ENCODE measurements at places on chromosomes 1 and 21.

- DNase-seq: no peak
These were observed 50.3 kb downstream of the ARHGEF16 start for GRCh38 chr1:3504822-3505153.

DNA sequence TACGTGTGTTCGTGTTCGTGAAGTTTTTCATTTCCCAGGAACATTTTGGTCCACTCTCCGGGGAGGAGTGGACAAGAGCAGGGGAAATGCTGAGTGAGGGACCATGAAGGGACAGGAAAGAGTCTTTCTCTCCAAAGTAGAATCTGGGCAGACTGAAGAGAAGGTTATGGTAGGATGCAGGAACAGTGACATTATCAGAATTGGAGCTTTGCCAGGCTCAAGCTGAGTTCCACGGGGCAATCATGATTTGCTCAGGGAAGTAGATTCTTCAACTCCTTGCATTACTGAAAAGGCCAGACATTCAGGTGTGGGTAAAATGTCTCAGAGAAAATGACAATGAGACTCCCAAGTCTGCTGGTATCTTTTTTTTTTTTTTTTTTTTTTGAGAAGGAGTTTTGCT is 16.6 kb downstream of the ATP1A4 start:
- DNase-seq: no peak

- no peak for DNase-seq
These were observed 15.8 kb downstream of the SPEN start for GRCh38 chr1:15863156-15863901.

GRCh38 chr1:67831850-67832513 is 1.3 kb downstream of the GNG12 start:
- no peak for DNase-seq

- DNase-seq: no peak
These were observed 3.1 kb downstream of the ADAMTSL4 start for GRCh38 chr1:150552128-150552910.

- DNase-seq: no peak
These were observed 309.8 kb downstream of the MATN1 start for GRCh38 chr1:30413606-30414005.

GRCh38 chr1:93093332-93094006 is 14.4 kb downstream of the MTF2 start:
- no peak for DNase-seq

DNA sequence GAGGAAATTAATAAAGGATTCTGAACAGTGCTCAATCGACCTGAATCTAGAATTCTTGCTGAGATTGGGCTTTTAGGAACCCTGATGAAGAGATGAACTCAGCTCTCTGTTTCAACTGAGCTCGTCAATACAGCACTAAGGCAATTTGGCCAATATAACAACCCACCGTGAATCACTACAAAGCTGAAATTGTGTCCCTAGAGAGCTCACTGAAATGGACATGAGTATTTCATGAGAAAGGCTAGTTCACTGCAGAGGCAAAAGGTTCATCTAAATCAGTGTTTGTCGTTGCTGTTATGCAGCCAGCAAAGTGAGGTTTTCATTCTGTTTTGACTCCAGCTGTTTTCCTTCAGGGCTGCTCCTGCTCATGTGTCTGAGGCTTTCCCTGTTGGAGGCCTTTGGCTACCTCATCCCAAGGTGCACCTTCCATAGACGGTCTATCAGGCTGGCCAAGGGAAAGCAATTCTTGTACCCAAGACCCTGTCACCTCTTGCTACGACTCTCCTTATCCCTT is 83.5 kb downstream of the URB2 start:
- DNase-seq: no peak

- no peak for DNase-seq
These were observed 7.0 kb downstream of the CFAP45 start for GRCh38 chr1:159892944-159893343.

DNA sequence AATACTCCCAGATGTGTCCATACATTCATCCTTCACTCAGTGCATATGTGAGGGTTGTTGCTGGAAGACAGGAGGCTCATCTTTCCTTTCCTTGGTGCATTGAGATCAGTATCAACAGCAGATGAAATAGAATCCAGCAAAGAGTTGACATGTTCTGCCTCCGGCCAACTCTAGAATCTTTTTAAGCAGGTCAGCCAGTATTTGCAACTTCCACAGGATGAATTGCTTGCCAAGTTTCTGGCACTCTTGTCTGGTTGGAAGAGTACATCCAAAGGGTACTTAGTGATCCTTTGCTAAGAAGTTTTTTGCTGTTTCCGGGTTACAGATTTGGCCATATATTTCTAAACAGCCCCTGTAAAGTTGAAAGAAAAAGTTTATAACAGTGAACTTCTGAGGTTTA is 21.1 kb downstream of the SYNC start:
- no peak for DNase-seq

All from stimulated activated CD4-positive, alpha-beta T cell treated with anti-CD3 and anti-CD28 coated beads, Interleukin-4, amount 100 ng/mL, for 24 hours (primary cell).